Stimulated activated CD4-positive, alpha-beta T cell treated with anti-CD3 and anti-CD28 coated beads, Interleukin-4, amount 100 ng/mL, for 24 hours (primary cell): ENCODE measurements at places on chromosomes 11 and 22.

DNA sequence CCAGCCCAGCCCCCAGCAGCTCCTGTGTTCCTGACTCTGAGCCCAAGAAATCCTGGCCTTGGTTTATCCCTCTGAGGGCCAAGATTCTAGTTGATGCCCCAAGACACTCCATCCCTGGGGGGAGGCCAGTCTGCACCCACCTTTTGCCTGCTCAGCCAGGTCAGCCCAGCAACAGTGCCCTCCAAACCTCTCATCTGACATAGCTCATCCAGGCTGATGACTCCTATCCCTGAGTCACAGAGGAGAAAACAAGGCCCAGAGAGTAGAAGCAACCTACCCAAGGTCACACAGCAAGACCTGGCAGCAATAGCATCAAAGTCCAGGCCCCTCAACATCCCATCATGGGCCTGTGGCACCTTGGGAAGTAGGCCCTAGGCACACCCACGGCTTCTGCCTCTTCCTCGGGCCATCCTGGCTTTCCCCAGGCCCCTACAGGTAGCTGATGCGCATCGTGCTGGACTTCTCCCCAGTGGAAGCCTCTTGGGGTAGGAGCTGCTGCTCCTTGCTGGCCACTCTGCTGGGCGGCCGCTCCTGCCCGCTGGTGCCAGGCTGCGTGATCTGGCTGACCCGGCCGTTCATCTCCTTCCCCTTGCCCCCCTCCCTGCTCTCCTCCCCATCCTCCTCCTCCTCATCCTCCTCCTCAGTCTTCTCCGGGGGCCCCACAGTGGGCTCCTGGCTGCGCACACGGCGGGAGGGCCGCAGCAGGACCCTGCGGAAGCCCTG, 6.0 kb downstream of the SSTR3 start:
- DNase-seq, result no peak

GRCh38 chr11:91174734-91175133, 951.9 kb upstream of the CHORDC1 start:
- no peak for DNase-seq

DNA sequence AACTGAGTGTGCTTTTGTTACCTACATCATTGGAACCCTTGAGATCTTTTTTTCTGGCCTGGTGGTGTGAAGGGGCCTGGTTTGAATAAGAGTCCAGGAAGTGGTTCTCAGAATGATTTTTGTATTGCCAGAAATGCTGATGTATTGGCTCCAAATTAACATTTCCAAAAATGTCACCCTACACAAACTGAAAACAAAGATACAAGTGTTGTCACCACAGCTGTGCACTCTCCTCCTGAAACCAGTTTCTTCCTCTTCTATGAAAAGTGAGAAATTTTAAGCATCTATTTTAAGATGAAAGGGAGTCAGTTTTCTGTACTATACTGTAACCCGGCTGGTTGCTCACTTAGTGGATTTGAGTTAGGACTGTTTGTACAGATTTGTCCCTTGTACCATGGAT, 218.8 kb downstream of the PGR start:
- DNase-seq, result no peak

GRCh38 chr22:22674467-22674866, 30.1 kb downstream of the GGTLC2 start:
- DNase-seq, result no peak

- DNase-seq, result no peak
Measured at GRCh38 chr11:39365809-39366436, 2093.5 kb downstream of the LRRC4C start.

- no peak for DNase-seq
Measured at GRCh38 chr11:10496296-10496936, 41.4 kb downstream of the AMPD3 start.

- no peak for DNase-seq
Measured at GRCh38 chr11:106986261-106986660, 32.0 kb downstream of the GUCY1A2 start.

DNA sequence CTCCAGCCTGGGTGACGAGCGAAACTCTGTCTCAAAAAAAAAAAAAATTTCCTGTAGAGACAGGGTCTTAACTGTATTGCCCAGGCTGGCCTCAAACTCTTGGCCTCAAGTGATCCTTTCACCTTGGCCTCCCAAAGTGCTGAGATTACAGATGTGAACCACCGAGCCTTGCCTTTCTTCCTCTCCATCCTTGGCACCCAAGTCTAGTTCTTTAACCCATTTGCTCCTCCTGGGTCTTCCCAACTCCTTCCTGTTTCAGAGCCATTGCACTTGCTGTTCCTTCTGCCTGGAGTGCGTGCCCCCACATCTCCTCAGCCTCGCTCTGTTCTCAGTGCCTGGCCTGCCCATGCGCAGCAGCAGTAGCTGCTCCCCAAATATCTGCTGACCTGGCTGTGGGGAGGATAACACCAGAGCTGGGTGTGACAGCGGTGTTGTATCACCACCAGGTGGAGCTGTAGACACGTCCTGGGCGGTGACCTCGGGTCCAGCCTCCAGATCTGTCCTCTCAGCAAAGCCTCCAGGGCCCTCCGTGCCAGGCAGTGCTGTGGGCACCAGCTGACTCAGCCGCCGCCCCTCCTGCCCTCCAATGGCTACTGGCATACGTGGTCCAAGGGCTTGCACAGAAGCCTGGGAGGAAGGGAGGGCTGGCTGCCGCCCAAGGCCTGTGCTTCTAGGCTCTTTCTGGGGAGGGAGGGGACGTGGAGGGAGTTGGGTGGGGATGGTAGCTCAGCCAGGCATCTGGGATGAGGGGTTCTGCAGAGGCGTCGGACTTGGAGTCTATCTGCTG, 22.0 kb downstream of the TEF start:
- DNase-seq, result peak; percentile 88

- DNase-seq, result no peak
Measured at GRCh38 chr11:76838678-76839068, 22.0 kb upstream of the ACER3 start.

DNA sequence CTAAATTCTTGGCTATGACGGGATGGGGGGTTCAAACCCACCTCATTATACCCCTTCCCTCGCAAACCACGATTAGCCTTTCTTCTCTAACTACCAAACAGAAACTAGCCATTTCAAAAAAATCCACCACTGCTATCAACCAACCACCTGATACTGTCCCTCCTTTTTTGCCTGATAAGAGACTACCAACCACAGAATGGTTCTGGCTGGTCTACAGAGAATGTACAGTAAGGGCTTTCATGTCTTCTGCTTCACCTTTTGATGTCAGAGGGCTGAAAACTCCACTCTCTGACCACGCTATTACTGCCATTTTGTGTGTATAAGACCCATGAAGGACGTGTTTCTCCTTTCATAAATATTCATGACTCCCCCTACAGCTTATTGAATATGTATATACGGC, 19.1 kb downstream of the RIC3 start:
- no peak for DNase-seq

- DNase-seq, result no peak
Measured at GRCh38 chr11:68042219-68043028, 3.6 kb downstream of the TCIRG1 start.

DNA sequence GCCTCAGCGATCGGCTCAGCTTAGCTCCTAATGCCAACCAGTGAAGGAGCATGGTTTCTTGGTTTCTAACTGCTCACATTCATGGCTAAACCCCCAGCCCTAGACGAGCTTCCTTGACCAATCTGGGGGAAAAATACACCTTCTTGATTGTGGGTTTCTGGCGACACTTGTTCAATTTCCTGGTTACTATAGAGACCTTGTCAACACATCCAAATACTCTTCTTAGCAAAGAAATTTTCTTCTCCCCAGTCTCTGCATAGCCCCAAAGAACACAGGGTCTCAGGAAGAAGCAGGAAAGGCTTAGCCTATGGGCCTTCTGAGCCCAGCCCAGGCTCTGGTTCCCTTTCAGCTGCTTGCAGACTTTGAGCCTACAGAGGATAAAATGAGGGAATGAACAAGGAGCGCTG, 88.5 kb upstream of the SYT13 start:
- peak; percentile 6 for DNase-seq

- no peak for DNase-seq
Measured at GRCh38 chr11:65606876-65607613, 7.0 kb downstream of the MAP3K11 start.

- DNase-seq, result no peak
Measured at GRCh38 chr22:45680932-45681700, 9.5 kb downstream of the ATXN10 start.

GRCh38 chr22:40416636-40417035, 46.2 kb downstream of the SGSM3 start:
- DNase-seq, result no peak

DNA sequence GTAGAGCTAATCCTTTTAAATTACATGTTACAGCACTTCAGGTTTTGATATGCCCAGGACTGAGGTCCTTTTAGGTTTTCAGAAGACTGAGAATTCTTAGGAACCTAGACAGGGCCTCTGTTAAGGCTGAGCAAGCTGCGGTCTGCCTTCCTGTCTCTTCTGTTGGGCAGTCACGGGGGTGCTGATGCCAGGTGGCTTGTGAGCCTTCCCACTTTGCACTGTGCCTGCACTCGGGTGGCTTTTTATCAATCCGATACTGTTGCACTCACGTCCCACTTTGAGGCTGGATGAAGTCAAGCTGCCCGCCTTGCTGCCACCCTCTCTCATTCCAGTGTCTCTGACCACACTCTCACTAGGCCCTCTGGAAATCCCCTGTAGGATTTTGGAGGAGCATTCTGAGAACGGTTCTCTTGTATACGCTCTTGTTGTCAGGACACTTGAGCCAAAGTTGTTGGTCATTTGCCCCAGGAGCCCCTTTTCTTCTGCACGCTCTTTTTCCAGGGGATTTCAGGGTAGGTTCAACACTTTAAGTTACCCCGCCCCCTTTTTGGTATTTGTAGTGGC, 141.8 kb downstream of the TEAD1 start:
- DNase-seq, result no peak

DNA sequence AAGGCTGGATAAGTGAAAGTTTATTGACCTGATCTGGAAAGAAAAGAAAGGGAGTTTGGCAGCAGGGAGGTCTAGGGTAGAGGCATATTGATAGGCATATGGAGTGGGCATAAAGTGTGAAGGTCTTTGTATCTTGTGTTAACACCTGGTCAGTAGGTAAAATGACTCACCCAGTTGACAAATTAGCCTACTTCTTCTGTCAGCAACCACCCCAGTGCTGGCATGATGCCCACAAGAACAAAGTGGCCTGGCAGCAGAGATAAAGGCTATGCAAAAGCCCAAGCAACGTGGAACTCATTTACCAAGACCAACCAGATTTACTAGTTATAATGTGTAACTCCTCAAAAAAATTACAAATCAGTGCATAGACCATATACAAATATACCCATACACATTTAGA, 4.9 kb downstream of the OR10A3 start:
- no peak for DNase-seq

DNA sequence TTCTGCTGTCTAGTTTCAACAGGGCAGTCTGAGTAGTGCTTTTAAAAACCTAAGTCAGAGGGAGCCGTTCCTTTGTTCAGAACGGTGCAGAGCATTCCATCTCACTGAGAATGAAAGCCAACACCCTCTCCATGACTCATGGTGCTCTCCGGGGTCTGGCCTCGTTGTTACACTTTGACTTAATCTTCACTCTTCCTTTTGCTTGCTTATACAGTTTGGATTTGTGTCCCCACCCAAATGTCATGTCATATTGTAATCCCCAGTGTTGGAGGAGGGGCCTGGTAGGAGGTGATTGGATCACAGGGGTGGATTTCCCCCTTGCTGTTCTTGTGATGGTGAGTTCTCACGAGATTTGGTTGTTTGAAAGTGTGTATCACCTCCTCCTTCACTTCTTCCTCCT, 292.2 kb downstream of the ST3GAL4 start:
- DNase-seq, result no peak

DNA sequence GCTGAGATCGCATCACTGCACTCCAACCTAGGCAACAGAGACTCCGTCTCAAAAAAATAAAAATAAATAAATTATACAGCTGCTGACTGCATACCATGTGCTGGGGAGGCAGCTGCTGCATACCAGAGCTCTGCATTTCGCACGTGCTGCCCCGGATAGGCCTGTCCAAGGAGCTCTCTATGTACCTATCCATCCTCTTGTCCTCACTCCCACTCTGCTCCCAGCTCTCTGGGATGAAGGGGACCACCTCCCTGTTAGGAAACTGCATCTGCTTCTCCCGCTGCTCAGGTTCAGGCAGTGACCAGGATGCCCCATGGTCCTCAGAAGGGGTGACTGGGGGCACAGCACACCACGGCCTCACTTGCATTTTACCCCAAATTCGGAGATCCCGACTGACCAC, 302.3 kb downstream of the BRD1 start:
- DNase-seq, result no peak
